ENCODE measurements at places on chromosomes 7 and 10. TPM values are rescaled to one million over a fixed set of nuclear protein-coding genes. Genes with fewer than 3 reads are reported as not detected.

PDK4 gene
- 1.5 TPM for total RNA-seq

METTL2B gene
- total RNA-seq = 42.5 TPM

ADAMTS14 gene
- 0.97 TPM for total RNA-seq

PTPRE gene
- total RNA-seq = 2.7 TPM

PAPOLB gene
- total RNA-seq = not detected

PON3 gene
- not detected for total RNA-seq

PHYH gene
- total RNA-seq = 19.1 TPM

CYP3A4 gene
- not detected for total RNA-seq

PALD1 gene
- not detected for total RNA-seq

GFRA1 gene
- total RNA-seq = 5.0 TPM

CLDN3 gene
- not detected for total RNA-seq

ZNF117 gene
- total RNA-seq = 2.8 TPM

DNAJB9 gene
- 39.3 TPM for total RNA-seq

PKD2L1 gene
- total RNA-seq = not detected

ZNF25 gene
- 13.8 TPM for total RNA-seq

FAM237B gene
- not detected for total RNA-seq

GRID2IP gene
- not detected for total RNA-seq

ZNF212 gene
- 4.1 TPM for total RNA-seq

PCBD1 gene
- 28.5 TPM for total RNA-seq

TMEM130 gene
- not detected for total RNA-seq

GPR141 gene
- not detected for total RNA-seq

C7orf57 gene
- not detected for total RNA-seq

TWNK gene
- total RNA-seq = 4.4 TPM

TFR2 gene
- total RNA-seq = 0.11 TPM

NOS3 gene
- 0.32 TPM for total RNA-seq

SPDYE5 gene
- total RNA-seq = not detected

IGFBP1 gene
- 1.3 TPM for total RNA-seq

TRIM73 gene
- total RNA-seq = 0.22 TPM

HYAL4 gene
- total RNA-seq = not detected

H2BK1 gene
- total RNA-seq = not detected

SEMA4G gene
- not detected for total RNA-seq

ADRB1 gene
- not detected for total RNA-seq

NEBL gene
- total RNA-seq = not detected

CALN1 gene
- not detected for total RNA-seq

WDFY4 gene
- total RNA-seq = not detected

KCNIP2 gene
- not detected for total RNA-seq

HTR5A gene
- not detected for total RNA-seq

LIPM gene
- total RNA-seq = not detected

ANKRD1 gene
- 10.9 TPM for total RNA-seq

EGFR gene
- 55.0 TPM for total RNA-seq

HOXA5 gene
- 0.25 TPM for total RNA-seq

ZNF503 gene
- total RNA-seq = 17.5 TPM

GPC2 gene
- 0.22 TPM for total RNA-seq

MYL10 gene
- total RNA-seq = not detected

ZNF467 gene
- total RNA-seq = not detected

CADPS2 gene
- total RNA-seq = 0.43 TPM

TCERG1L gene
- not detected for total RNA-seq

CABCOCO1 gene
- total RNA-seq = 0.25 TPM

FOXI2 gene
- total RNA-seq = not detected

FGL2 gene
- 3.8 TPM for total RNA-seq

TMEM225B gene
- not detected for total RNA-seq

SNX10 gene
- 1.4 TPM for total RNA-seq
